Activated CD4-positive, CD25-positive, alpha-beta regulatory T cell (primary cell): ENCODE measurements at places on chromosomes 16 and 17.

DNA sequence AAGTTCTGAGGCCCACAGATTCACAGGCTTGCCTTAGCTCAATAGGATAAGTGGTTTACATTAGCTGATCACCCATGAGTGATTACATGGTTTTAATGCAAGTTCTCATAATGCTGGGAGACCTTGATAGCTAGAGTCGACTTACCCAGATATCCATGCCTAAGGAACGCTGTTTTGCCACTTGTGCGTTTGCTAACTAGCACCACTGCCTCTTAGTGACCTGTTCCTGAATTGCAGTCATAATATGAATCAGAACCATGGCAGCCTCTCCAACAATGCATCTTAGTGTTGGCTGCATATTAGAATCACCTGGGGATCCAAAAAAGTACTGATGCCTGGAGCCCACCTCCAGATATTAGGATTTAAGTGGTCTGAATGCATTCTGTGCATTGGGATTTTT is 251.1 kb upstream of the CDH5 start:
- DNase-seq, result no peak

DNA sequence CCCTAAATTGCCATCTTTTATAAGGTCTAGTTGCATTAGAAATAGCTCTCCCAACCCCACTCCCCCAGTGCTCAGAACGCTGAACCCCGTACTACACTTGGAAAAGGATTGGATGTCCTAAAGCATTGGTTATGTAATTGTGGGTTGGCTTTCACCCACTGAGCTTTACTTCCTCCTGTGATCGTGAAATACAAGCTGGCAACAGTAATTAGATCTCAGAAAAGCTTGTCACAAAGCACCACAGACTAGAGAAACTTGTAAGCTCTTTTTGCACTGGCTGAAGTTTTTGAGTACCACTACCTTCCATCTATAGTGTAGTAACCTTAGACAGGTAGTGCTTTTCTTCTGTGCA is 54.4 kb downstream of the SIAH1 start:
- no peak for DNase-seq

GRCh38 chr16:50058091-50058771 is 7.5 kb upstream of the HEATR3 start:
- no peak for DNase-seq

DNA sequence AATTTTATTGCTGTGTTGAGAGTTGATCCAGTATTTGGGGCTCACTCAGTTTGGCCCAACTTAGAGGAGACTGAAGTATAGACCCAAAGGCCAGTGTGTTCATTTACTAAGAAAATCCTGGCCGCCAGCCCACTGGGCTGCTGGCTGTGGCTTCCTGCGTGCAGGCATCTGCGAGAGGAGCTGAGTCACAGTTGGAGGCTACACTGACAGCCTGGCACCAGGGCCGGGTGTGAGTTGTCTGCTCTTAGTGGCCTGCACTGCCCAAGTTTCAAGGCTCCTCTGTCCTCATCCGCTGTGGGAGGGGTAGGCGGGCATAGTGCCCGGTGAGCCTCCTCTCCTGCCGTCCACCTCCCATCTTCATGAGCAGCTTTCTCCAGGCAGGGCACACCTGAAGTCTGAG is 54.2 kb downstream of the PLD6 start:
- DNase-seq, result no peak
